Dorsolateral prefrontal cortex (tissue), 122 donors: ENCODE measurements at places on chromosomes 12 and 14.

GRCh38 chr14:100856056-100856950 lies 30.4 kb downstream of the MEG3 start:
- no peak for DNase-seq

DNA sequence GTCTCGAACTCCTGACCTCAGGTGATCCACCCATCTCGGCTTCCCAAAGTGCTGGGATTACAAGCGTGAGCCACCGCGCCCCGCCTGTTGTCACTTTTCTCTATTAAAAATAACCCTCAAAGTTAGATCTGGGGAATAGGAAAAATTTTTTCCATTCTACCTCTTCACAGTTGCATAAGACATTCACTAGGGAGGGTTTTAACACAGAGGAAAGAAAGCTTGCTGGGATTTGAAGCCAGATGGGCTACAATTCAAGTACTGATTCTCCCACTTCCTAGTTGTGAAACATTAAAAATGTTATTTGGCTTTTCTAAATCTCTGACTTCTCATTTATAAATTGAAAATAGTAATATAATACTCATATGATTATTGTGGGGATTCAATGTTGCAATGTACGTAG lies 23.3 kb upstream of the SLC15A5 start:
- DNase-seq = no peak

GRCh38 chr14:31118892-31119291 lies 88.7 kb downstream of the HECTD1 start:
- no peak for DNase-seq

DNA sequence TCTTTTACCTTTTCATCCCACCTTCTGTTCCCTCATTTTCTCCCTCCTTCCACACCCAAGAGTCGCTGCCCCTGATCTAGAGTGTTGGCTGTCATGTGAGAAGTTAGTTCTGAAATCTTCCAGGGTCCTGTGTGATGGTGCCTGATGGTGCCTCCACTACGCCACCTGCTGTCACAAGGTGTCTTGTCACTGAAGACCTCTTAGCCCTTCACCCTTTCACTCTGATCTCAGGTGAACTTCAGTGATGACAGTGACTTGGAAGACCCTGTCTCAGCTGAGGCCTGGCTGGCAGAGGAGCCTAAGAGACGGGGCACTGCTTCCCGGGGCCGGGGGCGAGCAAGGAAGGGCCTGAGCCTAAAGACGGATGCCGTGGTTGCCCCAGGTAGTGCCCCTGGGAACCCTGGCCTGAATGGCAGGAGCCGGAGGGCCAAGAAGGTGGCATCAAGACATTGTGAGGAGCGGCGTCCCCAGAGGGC lies 7.6 kb upstream of the PFDN5 start:
- no peak for DNase-seq

DNA sequence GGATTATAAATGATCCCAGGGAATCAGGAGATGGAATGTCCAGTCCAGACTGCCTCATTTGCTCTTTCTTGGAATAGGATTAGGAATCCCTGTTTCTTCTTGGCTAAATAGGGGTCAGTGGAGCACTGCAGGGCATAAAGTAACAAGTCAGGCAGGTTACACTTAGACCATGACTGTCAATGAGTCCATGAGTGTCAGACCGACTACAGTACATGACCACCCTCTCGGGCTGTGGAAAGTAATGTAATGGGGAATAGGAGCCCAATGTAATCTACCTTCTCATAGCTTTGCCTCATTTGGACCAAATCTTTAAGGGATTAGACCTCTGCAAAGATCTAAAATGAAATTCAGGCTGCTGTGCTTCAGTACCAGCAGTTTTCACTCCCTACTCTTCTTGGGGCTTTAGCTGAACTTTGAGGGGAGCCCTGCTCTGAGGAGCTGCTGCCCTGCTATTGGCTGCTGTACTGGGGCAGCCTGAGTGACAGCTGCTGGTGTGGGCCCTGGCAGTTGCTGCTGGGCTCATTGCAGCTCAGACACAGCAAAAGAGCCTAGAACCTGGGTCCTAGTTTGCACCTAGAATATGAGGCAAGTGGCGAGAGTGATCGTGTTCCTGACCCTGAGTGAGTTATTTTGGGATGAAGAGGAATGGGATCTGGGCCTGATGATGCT lies 62.2 kb upstream of the OR4E1 start:
- no peak for DNase-seq

DNA sequence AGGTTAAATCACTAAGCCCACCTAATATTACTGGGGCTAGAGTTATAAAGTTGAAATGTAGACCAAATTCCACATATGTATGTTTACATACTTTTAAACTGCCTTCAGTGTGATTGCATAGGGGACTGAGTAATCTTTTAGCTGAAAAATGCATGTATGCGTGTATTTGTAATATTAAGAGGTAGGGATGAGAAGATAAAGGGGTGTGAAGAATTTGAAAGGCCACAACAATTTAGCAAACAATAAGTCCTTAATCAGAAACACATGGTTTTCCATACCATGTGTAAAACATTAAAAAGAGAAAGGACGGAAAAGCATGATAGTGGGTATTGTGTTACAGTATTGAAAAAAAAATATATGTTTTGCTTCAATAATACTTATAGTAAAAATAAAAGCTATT lies 919.9 kb upstream of the FLRT2 start:
- no peak for DNase-seq

DNA sequence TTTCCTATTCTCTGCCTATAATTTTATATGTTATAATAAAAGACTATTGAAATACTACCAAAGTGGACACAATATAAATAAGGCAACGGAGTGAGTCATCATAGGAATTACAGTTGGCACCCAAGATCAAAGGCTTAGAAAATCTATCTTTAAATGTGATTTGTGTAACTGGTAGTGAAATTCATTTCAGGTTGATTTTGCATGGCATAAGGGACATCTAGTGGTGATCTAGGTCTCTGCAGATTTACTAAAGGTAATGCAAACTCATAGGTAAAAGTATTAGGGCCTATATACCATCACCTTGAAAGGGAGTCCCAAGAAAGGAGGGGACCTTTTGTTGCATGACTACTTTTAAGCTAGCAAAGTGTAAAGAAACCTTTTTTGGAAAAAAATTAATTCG lies 527.2 kb downstream of the NRXN3 start:
- DNase-seq = no peak

DNA sequence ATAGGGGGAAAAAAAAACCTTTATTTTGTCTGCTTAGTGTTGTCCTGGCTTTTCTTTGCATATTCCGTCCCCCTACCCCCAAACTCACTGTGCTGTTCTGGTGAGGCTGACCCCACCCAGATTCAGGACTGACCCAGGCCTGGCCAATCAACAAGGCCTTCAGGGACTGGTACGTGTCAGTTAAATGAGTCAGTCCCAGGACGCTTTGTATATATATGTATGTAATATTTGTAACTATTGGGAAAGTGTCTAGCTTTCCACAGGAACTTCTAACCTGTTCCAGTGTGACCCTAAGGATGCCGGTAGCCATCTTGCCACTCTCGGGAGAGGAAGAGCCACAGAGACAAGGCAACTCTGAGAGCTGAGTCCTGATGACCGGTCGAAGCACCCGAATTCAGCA lies 107.4 kb downstream of the VCPKMT start:
- DNase-seq = no peak

GRCh38 chr14:32382704-32383103 lies 53.6 kb downstream of the AKAP6 start:
- peak; percentile 53 for DNase-seq

DNA sequence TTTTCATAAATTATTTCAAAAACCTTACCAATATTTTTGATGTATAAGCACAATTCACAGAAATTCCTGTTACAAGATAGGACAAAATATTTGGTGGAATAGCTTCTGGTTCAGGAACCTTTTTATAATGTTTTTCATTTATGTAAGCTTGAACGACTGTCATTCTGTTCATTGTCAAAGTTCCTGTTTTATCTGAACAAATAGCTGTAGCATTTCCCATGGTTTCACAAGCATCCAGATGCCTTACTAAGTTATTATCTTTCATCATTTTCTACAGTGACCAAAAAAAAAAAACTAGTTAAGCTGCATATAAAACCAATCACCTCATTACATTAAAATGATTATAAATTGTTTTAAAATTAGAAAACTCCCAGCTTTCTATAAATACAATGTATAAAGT lies 87.1 kb downstream of the ATP2B1 start:
- no peak for DNase-seq

DNA sequence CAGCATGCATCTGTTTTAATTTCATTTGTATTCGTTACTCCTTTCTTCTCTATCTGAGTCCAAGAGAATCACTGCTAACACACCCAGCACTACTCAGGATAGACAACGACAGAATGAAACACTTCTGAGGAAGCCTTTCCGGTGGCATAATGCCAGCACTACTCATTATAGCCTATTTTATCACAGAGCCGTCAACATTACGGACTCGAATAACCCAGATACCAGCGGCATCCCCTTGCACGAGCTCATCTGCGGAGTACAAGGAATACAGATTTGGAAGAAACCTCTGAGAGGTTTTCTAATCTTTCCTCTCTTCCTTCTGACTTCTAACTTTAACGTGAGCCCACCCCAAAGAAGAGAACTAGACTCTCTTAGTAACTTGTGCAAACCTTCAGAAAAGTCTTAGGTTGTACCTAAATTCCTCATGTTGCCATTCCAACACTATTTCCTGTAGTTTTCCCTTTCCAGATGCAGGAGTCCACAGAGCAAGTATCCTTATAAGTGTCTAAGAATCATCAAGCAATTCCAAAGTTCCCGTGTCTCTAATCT lies 248.1 kb downstream of the APAF1 start:
- DNase-seq = no peak

DNA sequence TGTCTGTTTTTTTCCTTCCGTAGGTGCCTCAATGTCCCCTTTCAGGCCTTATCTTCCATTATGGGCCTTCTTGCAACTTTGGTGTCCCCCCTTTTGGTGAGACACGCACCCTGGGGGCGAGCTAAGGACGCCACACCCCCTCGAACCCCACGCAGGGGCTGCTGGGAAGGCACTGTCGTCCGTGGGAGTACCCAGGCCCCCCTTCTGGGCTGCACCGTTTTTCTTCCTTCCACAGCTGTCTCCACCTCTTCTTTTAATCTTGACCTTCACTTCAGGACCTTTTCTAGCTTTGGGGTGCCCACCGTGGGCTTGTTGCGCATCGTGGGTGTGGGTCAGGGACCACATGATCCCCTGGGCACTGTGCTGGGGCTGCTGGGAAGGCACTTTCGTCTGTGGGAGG lies 271.8 kb downstream of the ALG10 start:
- DNase-seq = peak; percentile 18

DNA sequence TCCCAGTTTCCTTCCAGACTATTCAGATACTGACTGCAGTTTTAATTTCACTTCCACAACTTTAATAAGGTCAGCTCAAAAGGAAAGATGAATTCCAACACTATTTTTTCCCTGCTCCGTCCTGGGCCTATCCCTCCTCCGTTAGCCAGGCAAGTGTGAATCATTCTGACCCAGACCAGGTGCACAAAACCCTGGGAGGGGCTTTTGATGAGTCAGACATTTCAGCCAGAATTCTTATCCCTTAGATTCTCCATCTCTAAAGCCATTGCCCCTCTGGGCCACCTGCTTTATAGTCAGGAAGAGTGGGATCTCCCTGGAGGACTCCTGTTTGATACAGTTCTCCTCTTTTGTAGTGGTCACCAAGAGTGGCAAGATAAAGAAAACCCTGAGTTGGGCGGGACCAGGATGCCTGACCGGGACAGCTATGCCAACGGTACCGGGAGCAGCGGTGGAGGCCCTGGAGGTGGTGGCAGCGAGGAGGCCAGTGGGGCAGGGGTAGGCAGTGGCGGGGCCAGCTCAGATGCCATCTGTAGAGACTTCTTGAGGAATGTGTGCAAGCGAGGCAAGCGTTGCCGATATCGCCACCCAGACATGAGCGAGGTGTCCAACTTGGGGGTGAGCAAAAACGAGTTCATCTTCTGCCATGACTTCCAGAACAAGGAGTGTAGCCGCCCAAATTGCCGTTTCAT lies 2.2 kb downstream of the ZC3H10 start:
- DNase-seq = no peak

- DNase-seq = no peak
These were observed 78.4 kb upstream of the DNM1L start for GRCh38 chr12:32600681-32601080.

GRCh38 chr12:131540138-131540623 lies 170.7 kb upstream of the SFSWAP start:
- no peak for DNase-seq

DNA sequence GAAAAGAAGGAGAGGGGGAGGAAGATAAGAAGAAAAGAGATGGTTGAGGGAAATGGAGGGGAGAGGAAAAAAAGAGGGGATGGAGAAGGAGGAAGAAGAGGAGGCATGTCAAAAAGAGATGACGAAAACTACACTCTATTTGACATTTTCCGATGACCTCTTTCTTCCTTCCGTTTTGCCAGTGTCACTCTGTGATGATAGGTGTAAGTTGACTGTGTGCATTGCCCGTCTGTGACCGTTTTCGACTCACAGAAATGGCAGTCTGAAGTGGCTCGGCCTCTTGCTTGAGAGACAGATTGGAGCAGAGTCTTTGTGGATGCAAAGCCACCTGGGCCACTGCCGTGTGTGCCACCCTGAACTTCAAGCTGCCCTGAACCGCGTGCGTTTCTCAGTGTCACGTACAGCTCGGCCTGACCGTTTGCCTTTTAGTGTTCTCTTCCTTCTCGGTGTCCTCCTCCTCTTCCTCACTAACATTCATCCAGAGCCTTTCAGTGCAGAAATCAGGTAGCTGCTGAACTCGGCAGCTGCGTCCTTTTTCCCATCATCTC lies 32.7 kb downstream of the ELK3 start:
- DNase-seq = no peak

GRCh38 chr12:131860472-131861260 lies 32.5 kb downstream of the MMP17 start:
- no peak for DNase-seq

- DNase-seq = no peak
These were observed 107.5 kb upstream of the PDE3A start for GRCh38 chr12:20260851-20261250.

DNA sequence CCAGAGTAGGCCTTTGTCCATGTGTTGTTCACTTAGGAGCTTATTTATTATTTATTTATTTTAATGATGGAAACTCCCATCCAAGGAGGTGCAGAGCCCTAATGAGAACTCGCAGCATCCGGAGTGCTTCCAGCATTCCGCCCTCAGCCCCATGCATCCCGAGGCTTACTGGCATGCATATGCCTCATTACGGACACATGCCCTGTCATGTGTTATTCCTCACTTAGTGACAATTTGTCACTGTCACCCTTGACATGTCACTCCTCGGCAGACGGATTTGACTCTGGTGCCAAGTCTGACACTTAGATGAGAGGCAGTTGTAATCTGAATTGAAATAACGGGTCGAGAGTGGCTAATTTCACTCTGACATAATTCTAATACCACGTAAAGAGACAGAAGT lies 132.8 kb downstream of the VRK1 start:
- no peak for DNase-seq
